ENCODE measurements at places on chromosomes 4 and X.
A peak's percentile ranks its signal among the peaks of the same experiment; 100 is the strongest.

DNA sequence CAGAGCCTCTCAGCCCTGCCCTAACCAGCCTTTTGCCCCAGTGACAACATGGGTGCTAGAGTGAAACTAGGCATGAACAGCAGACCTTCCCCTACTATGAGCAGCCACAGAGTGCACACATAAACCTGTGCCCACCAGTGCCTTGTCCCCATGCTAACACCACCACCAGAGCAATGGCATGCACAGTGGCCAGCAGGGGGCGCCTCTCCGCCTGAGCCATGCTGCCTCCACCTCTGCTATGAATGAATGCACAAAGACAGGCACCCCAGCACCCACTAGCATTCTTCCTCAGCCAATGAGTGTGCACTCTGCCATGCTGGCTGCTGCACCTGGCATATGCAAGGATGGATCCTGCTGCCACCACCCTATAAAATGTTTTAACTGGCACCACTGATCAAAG is 286.9 kb upstream of the FGF16 start:
- no peak for DNase-seq

GRCh38 chr4:37793562-37793961 is 32.9 kb upstream of the PGM2 start:
- peak; percentile 22 for DNase-seq

DNA sequence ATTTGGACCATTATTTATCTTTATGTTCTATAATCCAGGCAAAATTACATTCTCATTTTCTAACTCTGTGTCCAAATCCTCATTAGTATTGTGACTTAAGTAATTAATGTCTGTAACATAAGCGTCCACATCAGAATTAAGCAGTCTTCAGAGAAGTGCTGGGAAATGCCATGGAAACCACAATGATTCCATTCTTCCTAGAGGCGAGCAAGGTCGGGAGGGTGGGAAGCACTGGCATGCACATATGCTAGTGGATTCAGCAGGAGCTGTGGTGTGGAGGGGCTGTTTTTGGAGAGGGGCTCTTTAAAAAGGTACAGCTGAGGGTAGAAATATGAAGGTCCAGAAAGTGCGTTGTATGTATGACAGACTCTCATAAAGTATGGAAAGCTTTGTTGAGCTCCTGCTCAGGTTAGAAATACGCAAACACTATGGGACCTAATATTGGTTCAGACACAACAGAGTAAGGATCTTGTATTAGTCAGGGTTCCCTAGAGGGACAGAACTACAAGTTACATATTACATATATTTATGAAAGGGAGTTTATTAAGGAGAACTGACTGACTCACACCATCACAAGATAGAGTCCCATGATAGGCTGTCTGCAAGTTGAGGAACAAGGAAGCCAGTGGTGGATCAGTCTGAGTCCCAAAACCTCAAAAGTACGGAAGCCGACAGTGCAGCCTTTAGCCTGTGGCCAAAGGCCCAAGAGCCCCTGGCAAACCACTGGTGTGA is 61.5 kb downstream of the GLRA2 start:
- no peak for DNase-seq

- peak; percentile 24 for DNase-seq
Measured at GRCh38 chrX:134794692-134795091, 136.4 kb upstream of the PLAC1 start.

DNA sequence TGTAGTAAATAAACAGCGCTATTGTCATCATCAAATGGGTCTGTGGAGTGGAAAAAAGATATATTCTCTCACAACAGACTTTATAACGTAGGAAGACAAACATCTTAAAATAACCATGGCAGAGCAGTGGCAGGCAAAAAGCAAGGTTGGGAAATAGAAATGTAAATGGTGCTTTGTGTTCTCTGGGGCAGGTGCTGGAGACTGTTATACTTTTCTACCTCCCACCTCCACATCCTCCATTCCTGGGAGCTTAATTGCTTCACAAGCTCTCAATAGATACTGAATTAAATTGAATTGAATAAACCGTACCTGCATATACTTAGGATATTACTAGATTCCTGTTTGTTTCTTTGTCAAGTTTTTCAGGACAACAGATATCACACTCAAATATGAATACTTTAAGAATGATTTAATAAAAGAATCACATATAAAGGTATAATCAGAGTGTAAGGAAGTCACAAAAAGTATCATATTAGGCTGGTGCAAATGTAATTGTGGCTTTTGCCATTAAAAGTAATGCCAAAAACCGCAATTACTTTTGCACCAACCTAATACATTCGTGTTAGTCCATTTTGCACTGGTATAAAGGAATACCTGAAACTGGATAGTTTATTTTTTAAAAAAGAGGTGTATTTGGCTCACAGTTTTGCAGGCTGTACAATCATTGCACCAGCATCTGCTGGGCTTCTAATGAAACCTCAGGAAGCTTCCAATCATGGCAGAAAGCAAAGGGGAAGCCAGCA is 367.3 kb downstream of the GRIA2 start:
- DNase-seq = no peak
